ENCODE measurements at places on chromosomes 16 and 17.

GRCh38 chr17:16820979-16821543, 131.0 kb downstream of the CCDC144A start:
- no peak for DNase-seq

DNA sequence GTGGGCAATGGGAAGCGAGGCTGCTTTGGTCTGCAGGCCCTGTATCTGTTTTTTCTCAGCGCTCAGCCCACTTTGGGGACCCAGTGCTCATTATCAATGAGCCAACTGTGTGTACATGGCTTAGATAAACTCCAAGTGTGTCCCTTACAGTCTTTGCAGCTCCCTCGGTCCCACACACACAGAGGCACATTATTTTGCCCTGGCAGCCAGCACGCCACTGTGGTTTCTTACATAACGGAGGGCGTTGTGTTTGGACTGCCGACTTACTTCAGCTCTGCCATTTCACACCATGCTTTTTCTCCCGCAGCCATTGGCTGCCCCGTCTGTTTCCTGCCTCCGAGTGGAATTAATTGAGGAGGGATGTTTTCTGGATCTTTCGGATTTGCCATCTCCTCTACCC, 56.5 kb upstream of the CLEC18A start:
- peak; percentile 85 for DNase-seq

GRCh38 chr17:57511475-57512123, 233.5 kb downstream of the CCDC182 start:
- DNase-seq: no peak

DNA sequence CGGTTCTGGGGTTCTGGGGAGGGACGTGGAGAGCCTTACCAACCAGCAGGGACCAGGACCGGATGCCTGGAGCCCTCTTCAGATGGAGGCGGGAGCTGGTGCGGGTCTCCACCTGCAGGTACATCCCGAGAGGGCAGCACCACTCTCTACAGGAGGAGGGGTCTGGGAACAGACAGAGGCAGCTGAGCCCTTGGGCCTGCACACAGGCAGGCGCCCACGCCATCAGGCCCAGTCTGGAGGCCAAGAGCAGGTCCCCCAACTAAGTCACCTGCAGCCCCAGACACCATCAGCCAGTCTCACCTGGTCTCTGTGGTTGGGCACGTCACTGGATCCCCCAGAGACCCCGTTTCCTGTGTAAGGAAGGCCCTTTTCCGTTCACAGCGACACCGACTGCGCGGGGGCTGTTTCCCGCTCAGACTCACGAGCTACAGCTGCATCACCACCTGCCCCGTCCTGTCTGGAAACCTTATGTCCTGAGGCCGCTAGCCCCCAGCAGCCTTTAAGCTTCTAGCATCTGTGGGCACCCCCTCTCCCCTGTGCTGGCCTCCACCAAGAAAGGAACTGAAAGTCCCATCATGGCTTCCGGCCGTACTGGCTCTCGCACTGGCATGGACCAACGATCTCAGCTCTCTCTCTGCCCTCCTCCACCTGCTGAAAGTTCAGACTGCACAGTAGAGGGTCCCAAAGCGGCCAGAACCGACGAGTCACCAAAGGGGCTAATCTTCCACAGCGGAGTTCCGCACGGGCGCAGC, 1.2 kb downstream of the CYBC1 start:
- no peak for DNase-seq

GRCh38 chr17:27804113-27804512, 3.8 kb upstream of the NOS2 start:
- no peak for DNase-seq

DNA sequence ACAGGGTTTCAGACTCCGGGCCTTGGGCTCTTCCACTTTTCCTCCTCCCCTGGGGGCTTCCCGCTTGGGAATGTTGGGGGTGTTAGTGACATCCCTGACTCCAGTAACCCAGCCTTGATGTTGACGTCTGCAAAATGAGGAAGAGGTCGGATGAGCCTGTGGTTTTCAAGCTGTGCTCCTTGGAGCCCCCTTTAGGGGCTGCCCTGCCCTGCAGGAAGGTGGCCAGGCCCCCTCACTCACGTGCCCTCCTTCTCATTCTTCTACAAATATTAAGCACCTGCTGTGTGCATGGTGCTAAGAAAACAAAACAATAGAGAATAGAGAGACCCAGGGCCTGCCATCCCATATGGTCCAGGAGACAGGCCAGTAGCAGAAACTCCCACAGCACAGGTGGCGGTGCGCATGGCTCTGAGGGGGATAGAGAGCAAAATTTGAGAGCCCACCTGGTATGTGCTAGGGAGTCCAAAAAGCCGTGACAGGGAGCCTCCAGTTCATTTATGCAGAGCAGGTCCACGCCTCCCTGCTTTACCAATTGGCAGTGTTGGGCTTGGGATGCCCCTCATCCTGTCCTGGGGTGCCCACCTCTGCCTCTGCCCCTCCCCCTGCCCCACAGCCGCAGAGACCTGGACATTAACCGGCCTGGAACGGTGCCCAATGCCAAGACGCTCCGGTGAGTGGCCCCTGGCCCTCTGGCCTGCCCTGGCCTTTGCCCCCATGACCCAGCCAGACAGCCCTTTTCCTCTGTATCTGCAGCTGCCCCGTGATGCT, 7.4 kb downstream of the NDRG4 start:
- no peak for DNase-seq

DNA sequence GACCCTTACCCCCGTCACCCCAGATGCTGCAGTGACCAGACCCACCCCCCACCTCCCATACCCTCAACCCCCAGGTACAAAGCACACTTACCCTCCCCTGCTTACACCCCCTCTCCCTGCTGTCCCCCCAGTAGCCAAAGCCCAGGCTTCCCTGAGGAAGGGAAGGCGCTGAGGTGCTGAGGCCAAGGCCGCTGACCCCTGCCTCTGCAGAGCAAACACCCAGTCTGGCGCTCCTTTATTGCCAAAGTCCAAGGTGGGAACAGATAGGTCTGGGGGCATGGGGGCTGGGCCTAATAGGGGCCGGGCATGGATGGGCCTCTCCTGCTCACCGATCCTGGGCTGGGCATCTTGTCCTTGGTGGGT, 683 bp downstream of the LCAT start:
- no peak for DNase-seq

GRCh38 chr17:2468270-2468669, 43.4 kb downstream of the METTL16 start:
- DNase-seq: no peak

- DNase-seq: no peak
Measured at GRCh38 chr16:66508248-66508913, 41.5 kb downstream of the TK2 start.

GRCh38 chr16:85988723-85989313, 89.9 kb downstream of the IRF8 start:
- no peak for DNase-seq

- DNase-seq: no peak
Measured at GRCh38 chr16:13873835-13874438, 46.0 kb upstream of the ERCC4 start.

DNA sequence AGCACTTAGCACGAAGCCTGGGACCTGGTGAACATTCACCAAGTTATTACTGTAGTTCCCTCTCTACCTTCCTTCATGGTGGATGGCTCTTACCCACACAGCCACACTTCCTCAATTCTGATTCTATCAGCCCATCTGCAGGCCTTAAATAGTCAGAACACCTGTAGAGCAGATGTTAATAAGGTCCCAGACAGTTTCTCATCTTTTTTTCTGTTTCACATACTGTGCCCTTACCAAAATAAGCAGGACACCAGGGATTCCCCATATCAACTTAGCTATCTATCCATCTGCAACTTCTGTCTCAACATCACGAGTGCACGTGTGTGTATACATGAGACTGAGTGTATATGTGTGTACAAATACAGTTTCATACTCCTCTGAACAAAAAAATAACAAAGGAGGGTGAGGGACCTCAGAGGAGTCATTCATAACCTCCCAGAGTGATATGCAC, 2.8 kb downstream of the RECQL5 start:
- no peak for DNase-seq

- DNase-seq: peak; percentile 50
Measured at GRCh38 chr17:40063901-40064531, 1.3 kb downstream of the THRA start.

GRCh38 chr16:85403693-85404092, 209.4 kb upstream of the GSE1 start:
- DNase-seq: no peak

GRCh38 chr17:32684087-32684958, 192.6 kb downstream of the MYO1D start:
- no peak for DNase-seq

- no peak for DNase-seq
Measured at GRCh38 chr16:55039931-55040330, 109.3 kb downstream of the IRX5 start.

- no peak for DNase-seq
Measured at GRCh38 chr17:16465861-16466338, 26.1 kb downstream of the LRRC75A start.

DNA sequence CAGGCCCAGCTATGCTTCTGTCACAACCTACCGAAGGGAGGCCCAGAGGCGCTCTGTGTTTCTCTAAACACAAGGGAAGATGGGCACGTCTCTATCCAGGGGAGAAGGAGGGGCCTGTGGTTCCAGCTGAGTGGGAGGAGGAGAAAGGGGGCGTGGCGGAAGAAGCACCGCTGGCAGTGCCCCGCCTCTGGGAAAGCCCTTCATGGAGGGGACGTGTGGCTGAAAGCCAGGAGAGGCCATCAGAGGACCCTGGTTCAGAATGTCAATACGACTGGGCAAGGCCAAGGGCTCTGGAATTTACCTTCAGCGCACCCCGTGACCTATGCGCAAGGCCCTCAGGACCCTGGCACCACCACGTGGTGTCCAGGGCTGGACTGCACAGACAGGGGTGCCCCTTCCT, 12.3 kb upstream of the SLC38A8 start:
- no peak for DNase-seq

DNA sequence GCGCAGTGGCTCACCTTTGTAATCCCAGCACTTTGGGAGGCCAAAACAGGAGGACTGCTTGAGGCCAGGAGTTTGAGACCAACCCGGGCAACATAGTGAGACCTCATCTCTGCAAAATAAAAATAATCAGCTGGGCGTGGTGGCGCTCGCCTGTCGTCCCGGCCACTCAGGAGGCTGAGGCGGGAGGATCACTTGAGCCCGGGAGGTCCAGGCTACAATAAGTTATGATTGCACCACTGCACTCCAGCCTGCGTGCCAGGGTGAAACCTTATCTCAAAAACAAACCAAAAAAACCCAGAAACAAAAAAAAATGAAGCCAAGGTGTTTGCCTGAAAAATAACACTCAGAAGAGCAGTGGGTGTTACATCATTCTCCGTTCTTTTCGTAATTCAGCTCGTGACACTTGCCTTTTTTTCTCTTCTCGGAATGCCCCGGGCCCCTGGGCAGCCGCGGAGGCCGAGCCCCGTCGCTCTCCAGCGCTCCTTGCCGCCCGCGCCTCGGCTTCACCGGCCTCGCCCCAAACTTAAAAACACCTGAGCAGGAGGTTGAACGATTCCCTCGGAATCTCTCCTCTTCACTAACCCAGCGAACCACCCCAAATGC, 17.0 kb downstream of the PRCD start:
- DNase-seq: no peak

- no peak for DNase-seq
Measured at GRCh38 chr17:12472252-12473173, 193.2 kb upstream of the MYOCD start.

GRCh38 chr17:29589524-29590410, at the start of gene GIT1:
Gene GIT1, minus strand, starts transcription at chr17:29589648. Its CDS starts 270 bp downstream, at chr17:29589378.
- peak; percentile 64 for DNase-seq

GRCh38 chr16:81754858-81755257, 24.2 kb upstream of the PLCG2 start:
- no peak for DNase-seq

- DNase-seq: no peak
Measured at GRCh38 chr16:85917959-85918358, 19.0 kb downstream of the IRF8 start.

- DNase-seq: no peak
Measured at GRCh38 chr17:83152745-83153611, 73.6 kb downstream of the METRNL start.

GRCh38 chr17:19003543-19004420, 782 bp downstream of the FAM83G start:
- no peak for DNase-seq

- DNase-seq: no peak
Measured at GRCh38 chr17:73600103-73600871, 44.0 kb downstream of the SDK2 start.

DNA sequence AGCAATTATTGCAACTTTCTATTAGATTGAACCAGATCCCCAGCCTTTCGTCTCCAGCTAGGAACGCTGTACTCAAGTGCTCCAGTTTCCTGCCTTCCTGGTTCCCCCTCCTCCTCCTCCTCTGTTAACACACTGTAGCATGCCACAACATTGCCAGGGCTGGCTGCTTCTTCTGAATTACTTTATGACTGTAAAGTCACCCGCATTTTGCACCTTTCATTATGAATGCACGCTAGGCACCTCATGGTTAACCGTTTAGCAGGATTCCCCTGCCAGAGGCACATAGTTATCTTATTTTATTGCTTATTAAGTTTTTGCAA, 4.5 kb downstream of the ZNF423 start:
- no peak for DNase-seq

- DNase-seq: no peak
Measured at GRCh38 chr17:51050291-51051033, 70.2 kb downstream of the SPAG9 start.

DNA sequence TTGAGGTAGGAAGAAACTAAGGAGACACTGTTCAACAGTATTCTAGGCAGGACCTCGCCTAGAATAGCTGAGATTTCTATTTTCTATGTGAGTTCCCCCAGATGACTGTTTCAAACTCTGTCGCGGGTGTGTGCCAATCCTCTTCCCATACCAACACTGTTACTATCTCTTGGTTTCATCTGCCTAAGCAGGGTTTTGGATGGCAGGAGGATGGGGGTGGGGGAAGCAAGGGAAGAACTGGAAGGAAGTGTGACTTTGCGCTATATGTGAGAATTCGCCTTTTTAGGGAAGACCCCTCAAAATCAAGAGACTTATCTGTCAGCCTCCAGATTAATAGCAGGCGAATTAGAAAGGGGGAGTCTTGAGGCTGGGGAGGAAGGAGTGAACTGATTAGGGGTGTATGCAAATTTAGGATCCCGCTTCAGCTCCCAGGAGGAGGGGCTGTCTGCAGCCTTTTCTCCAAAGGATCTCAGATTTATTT, 521 bp upstream of the G6PC3 start:
- DNase-seq: peak; percentile 34

DNA sequence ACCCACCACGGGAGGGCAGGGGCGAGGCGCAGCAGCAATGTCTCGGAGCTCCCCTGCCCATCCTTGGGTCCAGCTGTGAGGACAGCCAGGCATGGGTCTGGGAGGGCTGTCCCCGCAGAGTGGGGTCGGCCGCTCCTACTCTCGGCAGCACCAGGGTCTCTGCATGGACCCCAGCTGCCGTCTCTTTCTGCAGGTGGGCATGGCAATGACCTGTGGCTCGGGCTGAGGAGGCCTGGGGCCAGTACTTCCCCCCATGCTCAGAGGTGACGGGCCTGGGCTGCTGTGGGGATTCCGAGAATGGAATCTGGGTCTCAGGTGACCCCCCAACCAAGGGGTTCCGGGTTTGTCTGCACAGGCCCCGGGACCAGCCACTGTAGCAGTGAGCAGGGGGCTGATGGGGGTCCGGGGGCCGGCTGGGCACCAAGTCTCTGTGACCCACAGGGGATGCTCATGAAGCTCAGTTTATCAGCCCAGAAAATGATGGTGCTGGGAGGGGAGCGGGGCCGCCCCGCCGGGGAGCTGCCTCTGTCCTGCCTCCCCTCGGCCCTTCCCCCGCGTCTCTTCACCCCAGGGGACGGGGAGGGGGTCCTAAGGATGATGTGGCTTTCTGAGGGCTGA, 23.5 kb downstream of the CACNA1H start:
- DNase-seq: no peak

All from caudate nucleus (tissue), 63 donors.